ENCODE measurements at places on chromosomes 7 and 10.
A peak's percentile ranks its signal among the peaks of the same experiment; 100 is the strongest.

- H3K4me1 ChIP-seq: peaks cover 5% of the 10 kb centered on the region
- peaks cover 42% of the 10 kb centered on the region for H3K27me3 ChIP-seq
- H3K27ac ChIP-seq: no peak overlapping the region
These were observed 45.5 kb upstream of the BET1 start for GRCh38 chr7:94049615-94050014.

GRCh38 chr7:101953248-101953819 lies 135.9 kb downstream of the CUX1 start:
- H3K4me1 ChIP-seq: peaks cover 27% of the 10 kb centered on the region
- DNase-seq: no peak
- H3K27me3 ChIP-seq: no peaks in the 10 kb centered on the region
- H3K27ac ChIP-seq: peak overlapping the region; percentile 85

DNA sequence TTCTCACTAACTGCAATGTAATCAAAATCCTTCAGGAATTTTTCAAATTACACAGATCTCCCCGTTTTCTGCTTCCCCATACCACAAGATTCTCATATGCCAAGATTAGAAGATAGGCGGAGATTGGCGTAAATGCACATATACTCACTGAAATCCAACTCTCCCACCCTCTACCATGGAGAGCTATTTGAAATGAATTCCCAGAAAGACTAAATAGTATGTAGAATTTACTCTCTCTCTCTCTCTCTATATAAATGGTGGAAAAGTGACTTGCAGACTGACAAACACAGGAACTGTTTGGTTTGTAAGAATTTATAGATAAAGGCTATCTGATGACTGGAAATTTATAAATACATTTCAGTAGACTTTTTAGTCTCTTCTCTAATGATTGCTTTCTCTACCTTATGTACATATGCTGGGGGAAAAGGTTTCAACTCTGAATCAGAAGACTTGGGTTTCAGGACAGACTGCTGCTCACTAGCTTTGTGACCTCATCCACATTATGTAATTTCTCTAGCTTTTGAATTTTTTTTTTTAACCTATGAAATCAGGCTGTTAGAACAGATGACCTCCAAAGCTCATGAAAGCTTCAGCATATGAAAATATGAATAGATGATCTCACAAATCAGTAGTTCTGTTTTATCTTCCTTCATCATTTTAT lies 67.8 kb upstream of the CSTF2T start:
- H3K4me3 ChIP-seq: no peak overlapping the region
- no peak overlapping the region for H3K27ac ChIP-seq
- no peaks in the 10 kb centered on the region for H3K4me1 ChIP-seq
- H3K27me3 ChIP-seq: peaks cover 23% of the 10 kb centered on the region
- DNase-seq: no peak

- DNase-seq: no peak
- H3K4me1 ChIP-seq: peaks cover 11% of the 10 kb centered on the region
- no peaks in the 10 kb centered on the region for H3K27me3 ChIP-seq
These were observed 3.7 kb downstream of the LRRC4 start for GRCh38 chr7:128027485-128027980.

DNA sequence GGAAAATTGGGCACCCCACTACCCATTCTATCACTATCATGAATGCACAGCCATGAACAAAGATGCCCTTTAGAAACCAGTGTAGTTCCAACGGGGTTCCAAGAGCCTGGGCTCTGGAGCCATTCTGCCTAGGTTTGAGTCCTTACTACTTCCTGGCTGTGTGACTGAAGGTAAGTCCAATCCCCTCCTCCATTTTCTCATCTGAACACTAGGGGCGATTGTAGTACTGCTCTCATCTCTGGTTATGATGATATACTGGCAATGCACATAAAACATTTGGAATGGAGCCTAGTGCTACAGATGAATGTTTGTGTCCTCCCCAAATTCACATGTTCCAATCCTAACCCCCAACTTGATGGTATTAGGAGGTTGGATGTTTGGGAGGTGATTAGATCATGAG lies 28.1 kb upstream of the CDH23 start:
- peaks cover 17% of the 10 kb centered on the region for H3K4me1 ChIP-seq
- no peak for DNase-seq
- H3K4me3 ChIP-seq: no peak overlapping the region
- no peaks in the 10 kb centered on the region for H3K36me3 ChIP-seq
- H3K27me3 ChIP-seq: peaks cover 10% of the 10 kb centered on the region
- no peak overlapping the region for H3K27ac ChIP-seq

DNA sequence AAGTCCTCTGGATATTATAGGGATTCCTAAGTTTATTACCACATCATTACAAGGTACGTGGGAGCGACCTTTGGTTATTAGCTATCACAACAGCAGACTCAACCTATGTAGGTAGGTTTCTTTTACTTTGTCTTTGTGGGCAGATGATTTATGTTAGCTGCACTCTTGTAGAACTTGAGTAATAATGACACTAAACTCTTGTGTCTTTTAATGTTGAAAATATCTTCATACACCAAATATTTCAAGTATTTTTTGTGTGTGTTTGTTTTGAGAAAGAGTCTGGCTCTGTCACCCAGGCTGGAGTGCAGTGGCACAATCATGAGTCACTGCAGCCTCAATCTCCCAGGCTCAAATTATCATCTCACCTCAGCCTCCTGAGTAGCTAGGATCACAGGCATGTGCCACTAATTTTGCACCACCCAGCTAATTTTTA lies 19.2 kb upstream of the SUPV3L1 start:
- peaks cover 5% of the 10 kb centered on the region for H3K36me3 ChIP-seq
- no peaks in the 10 kb centered on the region for H3K27me3 ChIP-seq
- no peaks in the 10 kb centered on the region for H3K4me1 ChIP-seq
- no peak overlapping the region for H3K27ac ChIP-seq
- H3K4me3 ChIP-seq: no peak overlapping the region

- no peak for DNase-seq
- peaks cover 10% of the 10 kb centered on the region for H3K36me3 ChIP-seq
- no peaks in the 10 kb centered on the region for H3K27me3 ChIP-seq
- H3K4me1 ChIP-seq: peaks cover 48% of the 10 kb centered on the region
- no peak overlapping the region for H3K4me3 ChIP-seq
- H3K27ac ChIP-seq: no peak overlapping the region
These were observed 6.5 kb downstream of the YME1L1 start for GRCh38 chr10:27147701-27148100.

DNA sequence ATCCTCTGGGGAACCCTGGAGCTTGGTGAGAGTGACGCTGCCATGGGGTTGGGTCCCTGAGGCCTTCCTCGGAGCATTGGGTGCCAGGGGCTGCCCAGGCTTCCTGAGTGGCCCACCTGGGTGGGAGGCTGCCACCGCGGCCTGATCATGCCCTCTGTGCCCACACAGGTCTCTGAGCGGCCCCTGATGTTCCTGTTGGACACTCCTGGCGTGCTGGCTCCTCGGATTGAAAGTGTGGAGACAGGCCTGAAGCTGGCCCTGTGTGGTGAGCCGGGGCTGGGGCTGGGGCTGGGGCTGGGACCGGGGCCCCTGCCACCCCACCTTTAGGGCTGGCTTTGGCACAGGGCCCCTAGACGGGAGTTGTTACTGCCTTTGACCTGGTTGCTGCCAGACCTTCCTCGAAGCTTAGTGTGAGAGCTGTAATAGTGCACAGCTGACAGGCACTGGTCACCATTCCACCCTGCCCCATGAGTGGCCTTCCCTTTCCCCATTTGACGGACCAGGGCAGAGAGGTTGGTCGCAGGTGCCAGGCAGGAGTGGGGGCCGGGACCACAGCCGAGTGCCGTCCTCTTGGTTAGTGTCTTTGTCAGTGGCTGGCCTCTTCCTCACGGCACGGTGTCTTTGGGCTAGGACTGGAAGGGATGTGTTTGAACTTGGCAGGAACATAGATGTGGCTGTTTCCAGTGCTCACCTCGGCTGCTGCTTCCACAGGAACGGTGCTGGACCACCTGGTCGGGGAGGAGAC lies 8.2 kb downstream of the MTG1 start:
- H3K27ac ChIP-seq: no peak overlapping the region
- no peak for DNase-seq
- peaks cover 16% of the 10 kb centered on the region for H3K36me3 ChIP-seq
- H3K4me3 ChIP-seq: no peak overlapping the region

- peaks cover 28% of the 10 kb centered on the region for H3K27me3 ChIP-seq
- no peaks in the 10 kb centered on the region for H3K36me3 ChIP-seq
- no peak overlapping the region for H3K27ac ChIP-seq
- H3K4me1 ChIP-seq: no peaks in the 10 kb centered on the region
- no peak for DNase-seq
These were observed 111.0 kb downstream of the GRID1 start for GRCh38 chr10:86255405-86256251.

- no peaks in the 10 kb centered on the region for H3K4me1 ChIP-seq
- DNase-seq: no peak
These were observed 32.3 kb downstream of the HSPA12A start for GRCh38 chr10:116710076-116710475.

DNA sequence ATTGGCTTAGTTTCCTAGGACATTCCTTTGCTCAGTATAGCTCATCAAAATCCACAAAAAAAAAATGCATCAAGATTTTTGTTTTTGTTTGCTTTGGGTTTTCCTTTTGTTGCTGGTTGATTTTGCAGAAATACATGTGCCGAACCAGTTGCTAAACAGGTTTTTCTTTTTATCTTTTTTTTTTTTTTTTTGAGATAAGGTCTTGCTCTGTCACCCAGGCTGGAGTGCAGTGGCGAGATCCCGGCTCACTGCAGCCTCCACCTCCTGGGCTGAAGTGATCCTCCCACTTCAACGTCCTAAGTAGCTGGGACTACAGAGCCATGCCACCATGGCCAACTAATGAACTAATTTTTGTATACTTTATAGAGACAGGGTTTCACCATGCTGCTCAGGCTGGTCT lies 8.3 kb downstream of the CSTF2T start:
- H3K27ac ChIP-seq: no peak overlapping the region
- H3K4me3 ChIP-seq: no peak overlapping the region
- peaks cover 5% of the 10 kb centered on the region for H3K4me1 ChIP-seq
- DNase-seq: no peak
- H3K36me3 ChIP-seq: peaks cover 2% of the 10 kb centered on the region

DNA sequence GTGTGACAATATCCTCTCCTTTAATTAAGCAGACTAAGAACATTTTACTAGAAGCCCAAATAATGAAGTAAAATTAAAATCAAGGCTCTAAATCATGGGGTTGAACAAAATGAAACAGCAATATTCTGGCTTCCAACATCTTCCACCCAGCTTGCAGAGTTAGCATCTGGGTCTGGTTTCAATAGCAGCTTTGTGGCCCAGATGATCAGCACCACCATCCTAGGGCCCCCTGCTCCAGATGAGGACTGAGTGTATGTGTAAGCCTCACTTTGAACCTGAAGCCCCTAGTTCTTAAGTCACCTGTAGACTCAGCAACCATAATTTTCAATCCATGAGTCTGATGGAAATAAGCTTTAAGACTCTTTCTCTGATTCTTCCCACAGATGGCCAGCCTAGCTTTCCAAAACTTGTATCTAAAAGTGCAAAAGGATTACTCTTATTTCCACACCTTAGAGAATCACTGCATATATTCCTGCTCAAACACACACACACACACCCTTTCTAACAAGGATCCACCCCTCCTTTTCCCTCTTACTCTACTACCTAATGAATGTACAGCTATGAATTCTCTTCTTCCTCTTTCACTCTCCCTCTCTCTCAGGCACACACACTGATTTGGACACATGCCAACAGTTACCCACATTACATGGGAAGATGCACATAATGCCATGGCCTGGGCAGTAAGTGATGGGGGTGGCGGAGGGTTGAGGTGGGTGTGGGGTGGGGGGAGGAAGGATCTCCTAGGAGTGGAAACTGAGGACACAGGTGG lies 3.5 kb downstream of the DENND11 start:
- no peak overlapping the region for H3K4me3 ChIP-seq
- peaks cover 4% of the 10 kb centered on the region for H3K27me3 ChIP-seq
- DNase-seq: no peak
- peaks cover 67% of the 10 kb centered on the region for H3K4me1 ChIP-seq
- no peak overlapping the region for H3K27ac ChIP-seq
- peaks cover 4% of the 10 kb centered on the region for H3K36me3 ChIP-seq

DNA sequence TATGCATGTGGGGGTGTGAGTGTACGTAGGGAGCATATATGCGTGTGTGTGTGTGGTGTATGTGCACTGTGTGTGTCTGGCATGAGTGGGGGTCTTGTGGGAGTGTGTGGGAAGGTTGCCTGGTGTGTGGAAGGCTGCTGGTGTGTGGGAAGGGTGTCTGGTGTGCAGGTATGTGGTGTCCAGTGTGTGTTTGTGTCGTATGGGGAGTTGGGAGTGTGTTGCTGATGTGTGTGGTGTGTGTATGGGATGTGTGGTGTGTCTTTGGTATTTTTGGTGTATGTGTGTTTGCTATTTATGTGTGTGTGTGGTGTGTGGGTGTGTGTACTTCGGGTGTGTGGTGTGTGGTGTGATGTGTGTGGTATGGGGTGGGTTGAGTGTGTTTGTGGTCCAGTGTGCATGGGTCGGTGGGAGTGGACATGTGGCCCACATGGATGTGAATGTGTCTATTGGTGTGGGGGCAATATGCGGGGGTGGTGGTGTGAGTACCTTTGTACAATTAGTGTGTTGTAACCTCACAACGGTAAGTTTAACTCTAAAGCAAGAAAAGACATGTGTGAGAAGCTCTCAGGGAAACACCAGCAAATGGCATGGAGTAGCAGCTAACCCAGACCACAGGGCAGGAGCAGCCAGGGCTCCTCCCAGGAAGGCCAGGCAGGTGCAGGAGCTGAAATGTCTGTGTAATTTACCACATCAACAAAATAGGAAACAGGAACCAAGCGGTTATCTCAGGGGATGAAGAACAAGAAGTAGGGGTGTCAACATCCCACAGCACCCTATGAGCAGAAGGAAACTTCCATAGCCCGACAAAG lies 11.9 kb downstream of the ANTXRL start:
- no peaks in the 10 kb centered on the region for H3K36me3 ChIP-seq
- H3K27me3 ChIP-seq: no peaks in the 10 kb centered on the region
- peaks cover 25% of the 10 kb centered on the region for H3K4me1 ChIP-seq
- no peak for DNase-seq

DNA sequence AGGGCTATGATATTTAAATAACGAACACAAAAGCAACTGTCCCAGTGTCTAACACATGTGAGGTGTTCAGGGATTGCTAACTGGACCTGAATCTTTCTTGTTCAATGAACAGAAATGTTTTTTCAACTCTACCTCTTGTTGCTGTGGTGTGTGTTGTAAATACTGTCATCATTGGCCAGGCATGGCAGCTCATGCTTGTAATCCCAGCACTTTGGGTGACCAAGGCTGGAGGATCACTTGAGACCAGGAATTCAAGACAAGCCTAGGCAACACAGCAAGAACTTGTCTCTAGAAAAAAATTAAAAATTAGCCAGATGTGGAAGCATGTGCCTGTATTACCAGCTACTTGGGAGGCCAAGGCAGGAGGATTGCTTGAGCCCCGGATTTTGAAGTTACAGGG lies 1250.9 kb downstream of the TYW1 start:
- DNase-seq: no peak
- no peak overlapping the region for H3K4me3 ChIP-seq
- peaks cover 11% of the 10 kb centered on the region for H3K36me3 ChIP-seq
- H3K27ac ChIP-seq: no peak overlapping the region
- H3K4me1 ChIP-seq: no peaks in the 10 kb centered on the region

Measured in activated T-cell treated with anti-CD3 and anti-CD28 coated beads, Interleukin-2, amount 50 U/mL, for 72 hours (primary cell).